T47D (cell line): ENCODE measurements at places on chromosomes 6 and 20.

DNA sequence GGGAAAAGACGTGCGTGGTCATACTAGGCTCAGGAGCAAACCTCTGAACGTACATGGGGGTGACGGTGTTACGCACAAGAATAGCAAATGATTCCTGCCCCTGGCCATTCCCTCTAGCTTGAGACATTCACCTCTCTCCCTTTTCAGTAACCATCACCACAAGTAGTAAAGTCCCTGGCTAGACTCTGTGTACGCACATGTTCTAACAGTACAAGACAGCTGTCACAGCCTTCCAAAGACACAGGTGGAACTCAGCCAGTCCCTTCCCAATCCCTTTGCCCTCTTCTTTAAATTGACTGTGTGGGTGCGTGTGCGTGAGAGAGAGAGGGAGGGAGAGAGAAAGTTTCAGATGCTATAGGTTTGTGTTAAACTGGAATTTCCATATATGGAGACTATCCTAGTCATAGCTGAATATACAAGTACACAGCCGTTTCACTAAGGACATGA lies 67.3 kb downstream of the LY86 start:
- DNase-seq = no peak

GRCh38 chr6:39084506-39084905 lies 30.5 kb downstream of the SAYSD1 start:
- DNase-seq = no peak

DNA sequence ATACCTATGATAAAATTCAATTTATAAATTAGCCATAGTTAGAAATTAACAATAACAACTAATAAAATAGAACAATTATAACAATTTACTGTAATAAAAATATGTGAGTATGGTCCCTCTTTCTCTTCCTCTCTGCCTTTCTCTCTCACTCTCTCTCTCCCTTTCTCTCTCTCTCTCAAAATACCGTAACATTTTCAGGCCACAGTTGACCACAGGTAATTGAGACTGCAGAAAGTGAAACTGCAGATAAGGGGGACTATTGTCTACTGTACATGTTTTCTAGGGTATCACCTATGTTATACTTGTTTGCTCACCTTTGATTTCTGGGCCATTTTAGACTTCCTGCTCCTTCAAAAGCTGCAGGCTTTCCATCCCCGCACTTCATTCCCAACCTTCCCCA lies 46.8 kb downstream of the LY86 start:
- no peak for DNase-seq

GRCh38 chr6:7728855-7729590 lies 3.1 kb downstream of the BMP6 start:
- DNase-seq = no peak

DNA sequence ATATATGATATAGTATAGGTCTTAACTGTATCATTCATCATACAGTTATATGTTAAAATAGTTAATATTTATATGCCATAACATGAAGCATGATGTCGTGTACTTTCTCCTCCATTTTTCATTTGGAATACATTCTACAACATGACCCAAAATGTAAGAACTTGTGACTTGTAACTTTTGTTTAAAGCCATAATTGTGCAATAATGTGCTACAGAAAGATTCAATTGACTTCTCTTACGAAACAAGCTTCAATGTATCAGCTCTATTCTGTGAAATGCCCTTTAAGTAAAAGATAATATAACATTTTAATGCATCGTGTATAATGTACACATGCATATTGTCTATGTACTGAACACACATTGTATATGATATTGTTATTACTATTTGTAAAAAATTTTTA lies 76.7 kb upstream of the FABP7 start:
- DNase-seq = no peak

GRCh38 chr6:1325461-1326309 lies 13.8 kb downstream of the FOXQ1 start:
- DNase-seq = no peak

DNA sequence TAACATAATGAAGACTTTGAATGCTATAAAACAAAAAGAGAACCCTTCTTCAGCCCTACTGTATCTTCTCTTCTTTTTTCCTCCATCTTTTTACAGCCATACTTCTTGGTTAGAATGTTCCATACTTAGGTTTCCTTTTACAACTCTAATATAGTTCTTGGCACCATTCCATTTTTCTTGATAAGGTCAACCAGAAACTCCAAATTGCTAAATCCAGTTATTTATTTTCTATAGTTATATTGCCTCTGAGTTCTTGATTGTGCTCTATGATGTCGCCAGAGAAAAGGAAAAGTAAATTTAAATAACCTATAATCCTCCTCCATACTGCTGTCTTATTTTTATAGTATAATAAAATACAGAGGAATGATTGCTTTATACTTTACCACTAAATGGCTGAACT lies 26.7 kb upstream of the COL10A1 start:
- no peak for DNase-seq

DNA sequence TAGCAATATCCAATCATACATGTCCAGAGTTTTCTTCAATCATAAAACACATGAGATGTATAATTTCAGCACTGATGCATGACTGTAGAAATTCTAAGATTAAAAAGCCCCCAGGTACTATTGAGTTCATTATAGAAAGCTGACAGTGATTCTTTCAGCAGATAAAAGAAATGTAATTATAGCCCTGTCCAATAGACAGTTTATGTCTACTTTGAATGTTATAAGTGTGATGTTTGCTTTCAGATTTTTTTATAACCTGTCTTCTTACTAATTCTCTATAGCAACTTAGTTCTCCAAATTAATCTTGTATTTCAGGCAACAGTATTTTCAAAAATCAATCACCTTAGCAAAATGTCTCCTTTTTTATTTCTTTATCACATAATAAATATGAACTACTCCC lies 13.5 kb upstream of the FKBP1C start:
- DNase-seq = no peak

GRCh38 chr6:136964398-136964797 lies 42.3 kb downstream of the SLC35D3 start:
- DNase-seq = no peak
